ENCODE measurements at places on chromosomes 16 and 17. TPM values are rescaled to one million over a fixed set of nuclear protein-coding genes. Genes with fewer than 3 reads are reported as not detected.

GRCh38 chr17:31754239-31754945, 104.7 kb downstream of the COPRS start:
- no peaks in the 10 kb centered on the region for H3K27me3 ChIP-seq
- H3K4me1 ChIP-seq, result no peaks in the 10 kb centered on the region
- DNase-seq, result no peak
- H3K36me3 ChIP-seq, result no peaks in the 10 kb centered on the region

- peak within 1 kb of the TSS; percentile 100 for H3K4me3 ChIP-seq
- H3K27ac ChIP-seq, result peak within 1 kb of the TSS; percentile 92
- DNase-seq, result peak; percentile 96
- peaks cover 32% of the 10 kb centered on the region for H3K4me1 ChIP-seq
- H3K27me3 ChIP-seq, result no peaks in the 10 kb centered on the region
Measured at GRCh38 chr17:781805-782731, at the start of the genes GLOD4 and MRM3. TSS of gene GLOD4 (minus strand) at chr17:782280. CDS start at chr17:782255, 25 bp downstream. TSS of gene MRM3 (plus strand) at chr17:782353. CDS start at chr17:782379, 26 bp downstream.

DNA sequence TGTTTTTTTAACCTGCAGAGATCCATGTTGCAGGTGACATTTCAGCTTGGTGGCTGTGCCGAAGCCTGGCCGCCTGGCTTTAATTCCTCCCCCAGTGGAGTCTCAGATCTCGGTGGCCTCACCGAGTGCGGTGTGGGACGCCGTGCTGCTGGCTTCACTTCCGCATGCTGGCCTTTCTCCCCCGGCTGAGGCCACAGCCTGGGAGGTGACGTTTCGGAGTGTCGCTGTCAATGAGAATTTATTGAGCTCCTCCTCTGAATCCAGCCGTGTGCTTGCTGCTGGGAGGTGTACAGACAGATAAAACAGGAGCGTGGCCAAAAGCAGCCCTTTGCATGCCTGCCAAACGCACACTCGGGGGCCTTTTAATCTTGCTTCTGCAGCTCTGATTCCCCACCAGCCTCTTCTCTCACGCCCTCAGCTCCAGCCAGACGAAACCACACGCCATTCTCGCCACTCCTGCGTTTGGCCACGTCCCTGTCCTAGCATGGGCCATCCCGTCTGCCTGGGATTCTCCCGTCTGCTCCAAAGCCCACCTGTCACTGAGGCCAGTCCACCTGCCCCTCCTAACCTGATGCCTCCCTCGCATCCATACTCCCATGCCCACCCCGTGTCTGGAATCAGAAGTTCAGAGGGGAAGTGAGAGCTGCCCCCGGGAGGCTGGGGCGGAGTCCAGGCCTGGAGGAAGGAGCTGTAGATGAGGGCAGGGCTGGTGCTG, 3.6 kb downstream of the GSE1 start:
- DNase-seq, result no peak
- H3K4me3 ChIP-seq, result peak overlapping the region; percentile 79
- no peaks in the 10 kb centered on the region for H3K36me3 ChIP-seq
- H3K27ac ChIP-seq, result peak overlapping the region; percentile 99

GRCh38 chr17:56890390-56890789, 23.5 kb downstream of the TRIM25 start:
- H3K27ac ChIP-seq, result no peak overlapping the region
- H3K36me3 ChIP-seq, result peaks cover 10% of the 10 kb centered on the region
- no peaks in the 10 kb centered on the region for H3K27me3 ChIP-seq
- H3K4me3 ChIP-seq, result no peak overlapping the region
- no peak for DNase-seq
- no peaks in the 10 kb centered on the region for H3K4me1 ChIP-seq

- H3K36me3 ChIP-seq, result no peaks in the 10 kb centered on the region
- no peaks in the 10 kb centered on the region for H3K4me1 ChIP-seq
- no peaks in the 10 kb centered on the region for H3K27me3 ChIP-seq
- H3K27ac ChIP-seq, result no peak overlapping the region
- DNase-seq, result no peak
Measured at GRCh38 chr16:81841722-81842121, 62.6 kb downstream of the PLCG2 start.

DNA sequence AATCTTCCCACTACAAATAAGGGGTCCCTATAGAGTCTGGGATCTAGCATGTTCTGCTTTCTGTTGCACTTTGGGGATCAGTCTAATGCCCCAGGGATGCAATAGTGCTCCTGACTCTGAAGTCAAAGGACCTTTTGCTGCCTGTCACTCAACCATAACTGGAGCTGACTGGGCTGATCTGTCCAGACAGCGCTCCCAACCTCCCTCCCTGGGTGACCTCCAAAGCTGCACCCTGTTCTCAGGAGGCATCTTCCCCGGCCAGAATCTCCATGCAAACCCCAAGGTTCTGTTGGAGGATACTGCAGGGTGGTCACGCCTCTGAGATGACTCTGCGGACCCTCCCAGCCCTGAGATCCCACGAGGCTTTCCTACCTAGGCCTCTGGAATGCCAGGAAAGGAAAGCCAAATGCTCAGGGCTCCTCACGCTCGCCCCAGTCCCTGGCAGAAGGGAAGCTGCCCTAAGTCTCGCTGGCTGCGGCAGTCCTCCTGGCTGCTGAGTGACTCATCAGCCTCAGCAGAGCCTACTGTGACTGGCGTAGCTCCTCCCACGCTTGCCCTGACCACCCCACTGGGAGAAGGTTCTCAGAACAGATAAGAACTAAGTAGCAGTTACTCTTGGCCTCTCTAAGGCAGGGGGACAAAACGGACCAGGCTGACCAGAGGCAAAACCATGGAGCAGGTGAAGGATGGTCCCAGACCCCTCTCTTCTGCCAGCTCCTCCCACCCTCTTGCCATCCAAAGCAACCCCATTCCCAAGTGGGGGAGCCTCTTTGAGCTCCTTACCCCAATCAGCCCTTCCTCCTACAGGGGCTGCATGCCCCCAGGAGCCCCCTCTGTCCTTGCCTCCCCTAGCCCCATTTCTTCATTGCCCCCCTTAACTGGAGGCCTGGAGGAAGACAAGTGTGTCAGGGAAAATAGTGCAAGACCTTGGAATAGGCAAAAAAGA, 124.1 kb upstream of the TNRC6C start:
- H3K36me3 ChIP-seq, result no peaks in the 10 kb centered on the region
- H3K4me3 ChIP-seq, result no peak overlapping the region
- H3K27ac ChIP-seq, result peak overlapping the region; percentile 75
- H3K27me3 ChIP-seq, result no peaks in the 10 kb centered on the region

GRCh38 chr17:38741921-38742410, 6.2 kb downstream of the PCGF2 start:
- H3K4me1 ChIP-seq, result peaks cover 16% of the 10 kb centered on the region
- H3K4me3 ChIP-seq, result no peak overlapping the region
- peak; percentile 62 for DNase-seq
- H3K27ac ChIP-seq, result peak overlapping the region; percentile 70

Gene HOXB8
- total RNA-seq, result not detected

Gene PARD6A
- 6.3 TPM for total RNA-seq
